ENCODE measurements at places on chromosomes 3 and 15.

DNA sequence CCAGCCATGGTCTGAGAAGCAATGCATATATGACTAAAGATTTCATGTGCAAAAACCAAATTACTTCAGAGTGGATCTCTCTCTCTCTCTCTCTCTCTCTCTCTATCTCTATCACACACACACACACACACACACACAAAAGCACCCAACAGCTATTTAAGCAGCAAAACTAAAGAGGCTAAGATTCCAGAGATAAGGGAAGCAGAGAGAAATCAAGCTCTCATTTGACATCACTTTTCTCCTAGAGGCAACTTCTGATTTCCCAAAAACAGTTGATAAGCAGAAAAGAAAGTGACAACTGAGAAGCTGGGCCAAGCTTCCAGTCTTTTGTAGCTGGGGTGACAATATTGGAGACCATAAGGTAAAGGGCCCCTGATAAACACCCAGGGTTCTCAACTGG, 526.0 kb upstream of the NR2F2 start:
- no peak for DNase-seq

- no peak for DNase-seq
These were observed 96.4 kb upstream of the IL12A start for GRCh38 chr3:159892171-159892795.

DNA sequence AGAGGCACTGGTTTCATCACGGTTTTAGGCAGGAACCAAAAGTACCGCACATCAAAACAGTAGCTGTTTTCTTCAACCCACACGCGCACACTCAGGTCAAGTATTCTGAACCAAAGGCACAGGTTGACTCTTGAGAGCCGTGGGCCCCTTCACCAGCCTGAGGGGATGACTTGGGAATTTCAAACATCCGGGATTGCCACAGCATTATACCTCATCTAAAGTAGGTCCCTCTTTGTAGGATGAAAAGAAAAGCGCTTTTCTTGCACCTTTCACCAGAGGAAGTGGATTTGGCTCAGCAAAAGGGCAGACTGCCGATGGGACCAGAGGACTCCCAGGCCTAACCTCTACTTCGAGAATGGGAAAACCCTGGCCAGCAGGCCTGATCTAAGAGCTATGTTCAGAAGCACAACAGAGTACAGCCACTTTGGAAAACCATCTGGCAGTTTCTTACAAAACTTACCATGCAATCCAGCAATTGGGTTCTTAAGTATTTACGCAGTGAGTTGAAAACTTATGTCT, 88.2 kb upstream of the PROK2 start:
- DNase-seq, result no peak

DNA sequence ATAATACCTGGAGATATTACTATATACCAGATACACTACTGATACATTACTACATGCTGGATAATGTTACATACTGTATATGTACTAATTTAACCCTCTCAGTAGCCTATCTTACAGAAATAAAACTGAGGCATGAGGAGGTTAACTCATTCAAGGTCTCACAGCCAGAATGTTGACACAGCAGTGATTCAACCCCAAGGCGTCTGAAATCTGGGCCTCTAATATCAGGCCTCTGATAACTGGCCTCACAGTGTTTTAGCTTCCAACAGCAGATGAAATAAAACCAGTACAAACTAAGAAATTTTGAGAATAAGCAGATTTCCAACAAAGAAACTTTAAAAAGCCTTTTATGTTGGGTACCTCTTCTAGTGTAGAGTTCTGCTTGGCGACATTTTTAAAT, 23.4 kb downstream of the DZIP1L start:
- no peak for DNase-seq

- no peak for DNase-seq
These were observed 131.4 kb upstream of the LINGO1 start for GRCh38 chr15:77764095-77764494.

DNA sequence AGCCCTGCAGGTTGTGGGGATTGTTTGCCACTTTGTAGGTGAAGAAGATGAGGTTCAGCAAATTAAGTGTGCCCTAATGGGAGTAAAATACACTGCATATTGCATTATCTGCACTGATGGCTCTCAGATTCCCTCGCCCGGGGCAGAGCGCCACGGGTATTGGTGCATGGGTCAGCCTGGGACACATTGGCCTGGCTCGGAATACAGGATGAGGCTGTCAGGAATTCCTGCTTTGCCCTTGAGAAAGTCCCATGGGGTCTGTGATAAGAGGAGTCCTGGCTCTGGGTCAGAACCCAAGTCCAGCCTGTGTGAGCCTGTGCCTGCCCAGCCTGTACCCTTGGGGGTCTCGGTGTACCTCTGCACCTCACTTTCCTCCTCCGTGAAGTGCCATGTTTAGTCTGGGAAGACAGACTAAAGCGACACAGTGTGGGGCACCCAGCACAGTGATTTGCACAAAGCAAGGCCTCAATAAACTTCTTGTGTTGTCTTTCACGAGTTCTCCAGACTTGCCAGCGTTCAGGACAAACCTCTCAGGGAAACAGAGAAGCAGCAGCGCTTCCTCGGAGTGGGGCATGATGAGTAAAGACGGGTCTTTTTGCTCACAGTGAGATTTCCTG, 107.6 kb downstream of the LRRK1 start:
- DNase-seq, result no peak
